ENCODE measurements at places on chromosomes 6 and 20. TPM values are rescaled to one million over a fixed set of nuclear protein-coding genes. Genes with fewer than 3 reads are reported as not detected.

PLTP gene
- 56.6 TPM for total RNA-seq

TTK gene
- total RNA-seq, result 39.0 TPM

GRCh38 chr6:142154336-142154735, 7.3 kb downstream of the VTA1 start:
- no peak for DNase-seq

MUC22 gene
- 0.06 TPM for total RNA-seq

Measured in PC-3 (cell line).